Breast epithelium (tissue), 4 donors: ENCODE measurements at places on chromosomes 6 and 20. TPM values are rescaled to one million over a fixed set of nuclear protein-coding genes. Genes with fewer than 3 reads are reported as not detected.

- H3K36me3 ChIP-seq, result no peaks in the 10 kb centered on the region
- DNase-seq, result no peak
- no peak overlapping the region for H3K4me3 ChIP-seq
- H3K27me3 ChIP-seq, result no peaks in the 10 kb centered on the region
- H3K4me1 ChIP-seq, result no peaks in the 10 kb centered on the region
- no peak overlapping the region for H3K27ac ChIP-seq
Measured at GRCh38 chr6:134830940-134831339, 119.0 kb downstream of the ALDH8A1 start.

GRCh38 chr6:69422475-69422874 lies 374.3 kb downstream of the LMBRD1 start:
- DNase-seq, result no peak
- no peaks in the 10 kb centered on the region for H3K4me1 ChIP-seq
- H3K27ac ChIP-seq, result no peak overlapping the region
- H3K27me3 ChIP-seq, result no peaks in the 10 kb centered on the region

SPTLC3 gene
- total RNA-seq, result 7.7 TPM

GRCh38 chr6:7914311-7914710 lies 3.7 kb upstream of the TXNDC5 start:
- no peak for DNase-seq
- peak overlapping the region; percentile 85 for H3K27ac ChIP-seq
- H3K4me1 ChIP-seq, result no peaks in the 10 kb centered on the region
- no peaks in the 10 kb centered on the region for H3K27me3 ChIP-seq
- H3K4me3 ChIP-seq, result no peak overlapping the region

GTF3C6 gene
- 29.6 TPM for total RNA-seq

NRSN1 gene
- total RNA-seq, result not detected

GRCh38 chr6:12750416-12750815 lies 33.8 kb downstream of the PHACTR1 start:
- H3K4me1 ChIP-seq, result no peaks in the 10 kb centered on the region
- no peak overlapping the region for H3K27ac ChIP-seq
- no peaks in the 10 kb centered on the region for H3K36me3 ChIP-seq
- DNase-seq, result no peak

DNA sequence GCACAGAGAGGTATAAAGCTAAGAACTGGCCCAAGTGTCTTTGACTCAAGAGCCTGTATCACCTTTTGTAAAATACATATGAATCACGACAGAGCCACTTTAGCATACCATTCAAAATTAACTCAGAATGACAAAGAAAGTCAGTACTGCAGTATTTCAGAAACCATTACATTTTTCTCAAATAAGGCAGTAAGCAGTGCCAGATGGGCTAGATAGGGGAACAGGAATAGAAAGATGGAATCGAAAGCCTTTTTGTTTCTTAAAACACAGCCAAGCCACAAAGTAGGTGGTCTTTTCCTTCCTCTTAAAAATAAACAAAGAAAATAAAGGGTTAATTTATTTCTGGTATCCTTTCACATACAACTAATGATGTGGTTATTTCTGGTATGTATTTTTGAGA lies 10.3 kb downstream of the CLDN20 start:
- no peaks in the 10 kb centered on the region for H3K4me1 ChIP-seq
- H3K36me3 ChIP-seq, result no peaks in the 10 kb centered on the region
- H3K27me3 ChIP-seq, result no peaks in the 10 kb centered on the region
- no peak for DNase-seq
- H3K4me3 ChIP-seq, result no peak overlapping the region

GRCh38 chr6:17156112-17156921 lies 54.5 kb downstream of the STMND1 start:
- no peaks in the 10 kb centered on the region for H3K4me1 ChIP-seq
- H3K4me3 ChIP-seq, result no peak overlapping the region
- DNase-seq, result no peak
- no peak overlapping the region for H3K27ac ChIP-seq

DNA sequence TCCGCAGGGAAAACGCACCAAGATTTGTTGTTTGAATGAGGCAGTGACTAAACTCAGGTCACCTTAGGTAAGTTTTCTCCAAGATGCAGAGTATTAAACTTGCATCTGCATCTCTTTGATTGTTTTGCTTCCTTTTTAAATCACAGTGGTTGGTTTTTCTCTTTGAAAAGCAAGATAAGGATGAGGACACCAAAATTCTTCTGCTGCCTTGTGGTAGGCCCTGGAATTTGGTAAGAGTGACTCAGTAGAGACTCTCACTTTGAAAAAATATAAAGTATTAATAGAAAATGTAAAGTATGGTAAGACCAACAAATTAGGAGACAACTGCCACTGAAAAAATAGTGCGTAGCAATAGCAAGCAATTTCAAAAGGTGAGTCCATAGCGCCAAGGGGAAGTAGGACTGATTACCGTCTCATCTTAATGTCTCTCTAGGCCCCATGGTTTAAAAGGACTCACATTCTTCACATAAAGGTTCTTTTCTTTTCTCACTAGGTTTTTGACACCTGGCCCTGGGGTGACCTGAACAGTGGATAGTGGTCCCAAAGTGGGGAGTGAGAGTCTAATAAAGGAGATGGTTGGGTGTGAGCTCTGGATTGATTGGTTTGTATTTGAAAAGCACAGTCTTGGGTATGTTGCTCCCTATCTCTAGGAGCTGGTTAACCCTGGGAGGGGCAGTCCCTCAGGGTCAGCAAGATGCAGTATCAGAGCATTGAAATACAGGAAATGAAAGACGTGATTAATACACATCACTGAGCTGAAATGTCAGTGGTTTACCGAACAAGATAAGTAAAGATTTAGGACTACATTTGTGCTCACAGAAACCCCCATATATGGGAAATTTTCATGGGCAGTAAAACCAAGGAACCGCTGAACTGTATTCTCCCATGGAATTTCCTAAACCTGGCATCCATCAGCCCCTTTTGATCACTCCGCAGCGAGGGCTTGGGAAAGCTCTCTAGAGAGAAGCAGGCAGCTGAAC lies 221.2 kb downstream of the SLC24A3 start:
- H3K4me3 ChIP-seq, result no peak overlapping the region
- no peak for DNase-seq
- no peaks in the 10 kb centered on the region for H3K4me1 ChIP-seq
- H3K27me3 ChIP-seq, result no peaks in the 10 kb centered on the region

DNA sequence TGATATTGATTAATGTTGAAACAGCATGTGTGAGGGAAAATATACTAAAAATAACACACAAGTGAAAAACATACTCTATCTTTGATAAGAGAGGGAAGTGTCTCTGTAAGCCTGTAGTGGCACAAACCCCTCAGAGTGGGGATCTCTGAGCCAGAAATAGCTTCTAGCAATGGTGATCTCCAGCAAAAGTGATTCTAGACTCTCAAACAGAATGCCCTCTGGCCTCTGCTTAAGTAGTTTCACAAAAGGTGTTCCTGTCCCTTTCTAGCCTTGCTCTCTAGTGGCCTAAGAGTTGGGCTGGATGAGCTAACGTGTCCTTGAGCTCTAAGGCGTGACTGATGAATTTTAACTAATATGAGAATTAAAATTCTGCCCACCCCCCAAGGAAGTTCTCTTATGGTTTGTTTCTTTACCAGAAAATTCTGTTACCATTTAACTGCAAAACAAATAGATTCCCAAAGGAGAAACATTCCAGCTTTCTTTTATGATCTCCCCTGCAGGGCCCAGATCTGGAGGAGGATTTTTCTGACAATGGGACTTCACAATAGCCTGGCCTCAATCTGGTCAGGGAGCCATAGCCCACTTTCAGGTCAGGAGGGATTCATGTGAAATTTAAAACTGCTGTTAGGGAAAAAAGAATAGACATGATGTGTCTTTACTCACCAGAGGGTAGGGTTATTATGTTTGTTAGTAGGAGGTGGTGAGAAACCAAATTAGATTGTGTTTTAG lies 182.5 kb upstream of the LAMP5 start:
- no peaks in the 10 kb centered on the region for H3K4me1 ChIP-seq
- no peak overlapping the region for H3K27ac ChIP-seq
- no peak overlapping the region for H3K4me3 ChIP-seq
- no peaks in the 10 kb centered on the region for H3K27me3 ChIP-seq

DNA sequence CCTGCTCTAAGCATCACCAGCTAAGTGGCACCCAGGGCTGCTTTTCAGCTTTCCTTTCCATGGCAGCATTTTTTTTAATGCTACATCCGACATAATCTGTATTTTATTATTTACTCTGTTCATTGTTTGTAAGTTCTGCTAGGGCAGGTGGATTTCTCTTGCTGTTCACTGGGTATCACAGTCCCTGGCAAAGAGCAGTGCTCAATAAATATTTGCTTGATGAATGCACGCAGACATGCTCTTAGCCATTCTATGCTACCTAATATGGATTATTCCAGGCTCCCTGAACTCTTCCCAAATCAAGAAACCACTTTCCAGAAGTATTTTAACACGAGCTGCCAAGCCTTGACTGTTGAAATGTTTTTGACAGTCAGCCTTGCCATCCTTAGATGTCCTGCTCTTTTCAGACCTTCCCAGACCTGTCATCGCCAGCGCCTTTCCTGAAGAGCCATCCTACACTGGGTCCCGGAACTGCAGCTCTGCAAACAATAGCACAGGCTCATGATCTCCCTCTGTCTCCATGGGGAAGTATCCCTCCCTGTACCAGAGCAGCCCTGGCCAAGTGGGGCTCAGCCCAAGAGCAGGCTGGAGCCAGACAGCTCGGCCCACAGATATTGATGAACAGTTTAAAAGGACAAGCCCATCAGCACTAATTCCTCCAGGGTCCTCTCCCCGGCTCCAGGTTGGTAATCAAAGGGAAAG lies 136.5 kb upstream of the CDH4 start:
- no peaks in the 10 kb centered on the region for H3K4me1 ChIP-seq
- no peak for DNase-seq
- H3K27me3 ChIP-seq, result no peaks in the 10 kb centered on the region
- no peaks in the 10 kb centered on the region for H3K36me3 ChIP-seq
- no peak overlapping the region for H3K4me3 ChIP-seq

PTK6 gene
- 2.3 TPM for total RNA-seq

- H3K4me1 ChIP-seq, result no peaks in the 10 kb centered on the region
- H3K4me3 ChIP-seq, result no peak overlapping the region
- no peak overlapping the region for H3K27ac ChIP-seq
- DNase-seq, result no peak
Measured at GRCh38 chr6:96058082-96058481, 42.3 kb downstream of the FUT9 start.

DNA sequence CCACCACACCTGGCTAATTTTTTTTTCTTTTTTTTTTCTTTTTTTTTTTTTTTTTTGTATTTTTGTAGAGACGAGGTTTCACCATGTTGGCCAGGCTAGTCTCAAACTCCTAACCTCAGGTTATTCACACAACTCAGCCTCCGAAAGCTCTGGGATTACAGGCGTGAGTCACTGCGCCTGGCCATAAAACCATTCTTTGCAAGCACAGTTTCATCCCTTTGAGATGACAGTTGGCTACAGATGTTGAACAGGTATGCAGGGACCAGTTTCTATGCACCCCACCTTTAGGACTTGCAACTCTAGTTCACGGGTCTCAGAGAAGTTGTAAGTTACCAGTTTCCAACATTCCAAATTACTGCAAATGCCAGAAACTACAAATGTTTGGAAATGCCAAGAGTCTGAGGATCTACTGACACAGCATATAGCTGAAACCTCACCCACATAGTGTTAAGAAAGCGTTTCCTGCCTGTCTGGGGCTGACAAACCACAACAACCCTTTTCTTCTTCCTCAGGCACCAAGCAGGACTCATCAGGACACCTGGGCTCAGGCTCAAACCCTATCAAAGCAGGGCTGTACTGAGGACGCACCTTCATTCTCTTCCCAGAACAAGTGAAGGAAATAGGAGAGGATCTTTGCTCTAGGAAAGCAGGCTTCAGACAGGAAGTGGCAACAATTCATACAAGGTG lies 22.9 kb downstream of the ARHGAP18 start:
- no peak overlapping the region for H3K27ac ChIP-seq
- H3K4me3 ChIP-seq, result no peak overlapping the region
- H3K4me1 ChIP-seq, result no peaks in the 10 kb centered on the region
- no peaks in the 10 kb centered on the region for H3K27me3 ChIP-seq
- H3K36me3 ChIP-seq, result no peaks in the 10 kb centered on the region
- no peak for DNase-seq

DNA sequence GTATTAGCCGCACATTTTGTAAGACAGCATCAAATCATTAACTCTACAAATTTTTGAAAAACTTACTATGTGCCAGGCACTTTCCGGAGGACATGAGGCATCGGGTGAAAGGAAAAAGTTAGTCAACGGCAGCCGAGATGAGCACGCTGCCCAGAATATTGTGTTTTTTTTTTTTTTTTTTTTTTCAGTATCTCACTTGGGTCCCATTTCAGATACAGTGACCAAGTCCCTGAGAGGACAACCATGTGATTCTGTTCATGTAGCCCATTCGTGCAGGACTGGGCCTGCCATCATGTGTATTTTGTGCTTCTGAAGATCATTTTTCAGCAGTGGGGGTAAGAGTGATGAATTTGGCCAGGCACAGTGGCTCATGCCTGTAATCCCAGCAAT lies 1.3 kb downstream of the SLA2 start:
- H3K27me3 ChIP-seq, result no peaks in the 10 kb centered on the region
- H3K27ac ChIP-seq, result no peak overlapping the region
- no peak for DNase-seq
- no peaks in the 10 kb centered on the region for H3K4me1 ChIP-seq
- H3K4me3 ChIP-seq, result no peak overlapping the region

- DNase-seq, result no peak
- H3K36me3 ChIP-seq, result no peaks in the 10 kb centered on the region
- peak within 1 kb of the TSS; percentile 82 for H3K27ac ChIP-seq
- H3K27me3 ChIP-seq, result no peaks in the 10 kb centered on the region
- no peaks in the 10 kb centered on the region for H3K4me1 ChIP-seq
- H3K4me3 ChIP-seq, result peak within 1 kb of the TSS; percentile 74
Measured at GRCh38 chr20:51767867-51768758, at the start of gene ATP9A. TSS of gene ATP9A (minus strand) at chr20:51768390. CDS start at chr20:51768369, 21 bp downstream.

DNA sequence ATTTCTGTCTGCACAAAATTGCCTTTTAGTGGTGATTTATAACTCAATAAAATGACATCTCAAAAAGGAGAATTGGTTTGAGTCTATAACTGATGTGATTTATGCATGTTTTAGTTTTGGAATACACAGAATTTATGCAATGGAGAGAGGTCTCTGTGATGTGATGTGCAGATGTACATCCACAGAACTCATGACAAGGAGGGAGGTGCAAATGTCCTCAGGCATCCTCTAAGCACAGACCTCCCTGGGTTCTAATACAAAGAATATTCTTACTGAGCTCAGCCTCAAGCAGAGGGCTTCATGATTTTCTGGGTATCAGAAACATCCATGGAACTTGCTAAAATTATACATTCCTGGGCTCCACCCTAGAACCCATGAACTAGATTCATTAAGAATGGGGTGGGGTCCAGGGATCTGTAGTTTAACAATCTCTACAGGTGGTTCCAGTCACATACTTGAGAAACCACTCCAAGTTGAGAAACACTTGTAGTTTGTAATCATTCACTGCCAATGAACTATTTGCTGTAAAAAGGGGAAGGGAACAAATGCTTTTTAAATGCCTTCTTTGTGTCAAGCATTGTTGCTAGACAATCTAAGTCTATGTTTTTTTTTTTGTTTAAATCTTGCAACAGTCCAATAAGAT lies 60.2 kb upstream of the NEDD9 start:
- H3K36me3 ChIP-seq, result no peaks in the 10 kb centered on the region
- DNase-seq, result no peak
- H3K4me3 ChIP-seq, result no peak overlapping the region
- H3K27me3 ChIP-seq, result no peaks in the 10 kb centered on the region
- no peaks in the 10 kb centered on the region for H3K4me1 ChIP-seq
- no peak overlapping the region for H3K27ac ChIP-seq
